ENCODE measurements at places on chromosomes 6 and 20. TPM values are rescaled to one million over a fixed set of nuclear protein-coding genes. Genes with fewer than 3 reads are reported as not detected.

ZNF343 gene
- polyA plus RNA-seq = 9.3 TPM

KCNB1 gene
- 7.6 TPM for polyA plus RNA-seq

CENPW gene
- polyA plus RNA-seq = 9.7 TPM

KCNK15 gene
- 0.67 TPM for polyA plus RNA-seq

SLC23A2 gene
- 17.5 TPM for polyA plus RNA-seq
